ENCODE measurements at places on chromosomes 7 and 10. TPM values are rescaled to one million over a fixed set of nuclear protein-coding genes. Genes with fewer than 3 reads are reported as not detected.
A peak's percentile ranks its signal among the peaks of the same experiment; 100 is the strongest.

PDE6C gene
- not detected for total RNA-seq

GRID1 gene
- total RNA-seq = not detected

ELN gene
- not detected for total RNA-seq

HOXA9 gene
- 2.5 TPM for total RNA-seq

DNA sequence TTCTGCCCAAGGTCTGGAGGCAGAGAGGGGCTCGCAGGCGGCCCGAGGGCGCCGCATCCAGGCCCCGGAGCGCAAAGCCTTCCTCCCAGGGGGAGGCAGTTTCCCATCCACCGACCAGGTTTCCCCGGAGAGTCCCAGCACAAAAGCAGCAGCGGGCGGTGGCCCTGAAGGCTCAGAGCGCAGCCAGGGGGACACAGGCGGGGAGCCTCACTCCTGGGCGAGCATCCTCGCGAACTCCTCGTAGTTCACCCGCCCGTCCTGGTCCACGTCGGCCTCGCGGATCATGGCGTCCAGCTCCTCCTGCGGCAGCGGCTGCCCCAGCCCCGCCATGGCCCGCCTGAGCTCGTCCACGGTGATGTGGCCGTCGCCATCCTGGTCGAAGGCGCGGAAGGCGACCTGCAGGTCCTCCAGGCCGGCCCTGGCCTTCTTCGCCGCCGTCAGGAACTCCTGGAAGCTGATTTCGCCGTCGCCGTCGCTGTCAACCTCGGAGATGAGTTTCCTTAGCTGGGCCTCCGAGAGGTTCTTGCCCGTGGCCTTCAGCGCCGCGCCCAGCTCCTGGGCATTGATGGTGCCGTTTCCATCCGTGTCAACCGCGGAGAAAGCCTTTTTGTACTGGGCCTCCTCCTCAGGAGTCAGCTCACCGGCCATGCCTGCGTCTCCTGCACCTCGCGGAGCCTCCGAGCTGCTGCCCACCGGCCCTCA lies 428 bp downstream of the CALML5 start:
- H3K4me3 ChIP-seq = no peak overlapping the region
- peaks cover 82% of the 10 kb centered on the region for H3K4me1 ChIP-seq
- DNase-seq = no peak
- no peak overlapping the region for H3K27ac ChIP-seq
- H3K27me3 ChIP-seq = no peaks in the 10 kb centered on the region

GRCh38 chr7:40709062-40709964 lies 574.5 kb downstream of the SUGCT start:
- no peak overlapping the region for H3K27ac ChIP-seq
- H3K27me3 ChIP-seq = no peaks in the 10 kb centered on the region
- H3K36me3 ChIP-seq = no peaks in the 10 kb centered on the region
- no peaks in the 10 kb centered on the region for H3K4me1 ChIP-seq
- no peak for DNase-seq

DNA sequence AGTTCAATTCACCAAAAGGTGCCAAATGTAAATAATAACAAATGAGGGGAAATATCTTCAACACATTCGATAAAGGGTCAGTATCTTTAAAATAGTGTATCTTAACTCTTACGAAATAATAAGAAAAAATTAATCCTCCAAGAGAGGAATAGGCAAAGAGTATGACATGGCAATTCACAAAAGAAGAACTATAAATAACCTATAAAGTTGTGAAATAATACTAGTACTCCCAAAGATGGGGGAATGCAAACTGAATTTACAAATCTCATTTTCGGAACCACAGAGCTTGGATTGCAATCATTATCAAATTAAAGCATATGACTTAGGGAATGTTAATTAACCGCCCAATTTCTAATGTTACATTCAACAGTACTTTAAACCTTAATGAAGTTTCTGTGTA lies 78.2 kb upstream of the TARP start:
- no peak overlapping the region for H3K27ac ChIP-seq
- no peak overlapping the region for H3K4me3 ChIP-seq
- no peaks in the 10 kb centered on the region for H3K27me3 ChIP-seq
- DNase-seq = no peak

C10orf62 gene
- total RNA-seq = 0.45 TPM

DNA sequence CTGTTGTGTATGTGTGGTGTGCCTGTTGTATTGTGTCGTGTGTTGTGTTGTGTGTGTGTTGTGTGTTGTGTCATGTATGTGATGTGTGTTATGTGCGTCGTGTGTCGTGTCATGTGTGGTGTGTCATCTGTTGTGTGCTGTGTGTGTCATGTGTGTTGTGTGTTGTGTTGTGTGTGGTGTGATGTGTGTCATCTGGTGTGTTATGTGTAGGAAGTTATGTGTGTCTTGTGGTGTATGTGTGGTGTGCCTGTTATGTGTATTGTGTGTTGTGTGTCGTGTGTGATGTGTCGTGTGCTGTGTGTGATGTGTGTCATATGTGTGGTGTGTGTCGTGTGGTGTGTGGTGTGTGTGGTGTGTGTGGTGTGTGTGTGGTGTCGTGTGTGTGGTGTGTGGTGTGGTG lies 145.2 kb downstream of the DNAJB6 start:
- no peak overlapping the region for H3K4me3 ChIP-seq
- H3K4me1 ChIP-seq = 0 out of 2 replicates have a peak, but pooled peaks cover 4% of the 10 kb centered on the region
- H3K27ac ChIP-seq = no peak overlapping the region
- no peak for DNase-seq
- H3K27me3 ChIP-seq = peaks cover 64% of the 10 kb centered on the region

DNA sequence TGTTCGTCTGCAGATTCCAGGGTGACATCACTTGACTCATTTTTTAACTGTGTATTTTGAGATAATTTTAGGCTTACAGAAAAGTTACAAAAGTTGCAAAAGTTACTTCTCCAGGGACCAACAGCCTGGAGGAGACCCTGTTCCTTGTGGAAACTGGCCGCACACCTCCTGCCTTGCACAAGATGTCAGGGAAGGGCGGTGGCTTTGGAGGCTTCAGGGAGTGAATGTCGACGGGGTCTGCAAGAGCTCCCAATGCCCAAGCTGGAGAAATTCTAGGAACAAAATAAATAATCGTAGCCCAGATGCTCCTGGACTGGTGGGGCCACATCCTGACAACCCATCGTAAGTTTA lies 62.2 kb upstream of the FAM20C start:
- no peak for DNase-seq
- H3K27ac ChIP-seq = no peak overlapping the region
- H3K4me1 ChIP-seq = no peaks in the 10 kb centered on the region
- H3K36me3 ChIP-seq = no peaks in the 10 kb centered on the region

DNA sequence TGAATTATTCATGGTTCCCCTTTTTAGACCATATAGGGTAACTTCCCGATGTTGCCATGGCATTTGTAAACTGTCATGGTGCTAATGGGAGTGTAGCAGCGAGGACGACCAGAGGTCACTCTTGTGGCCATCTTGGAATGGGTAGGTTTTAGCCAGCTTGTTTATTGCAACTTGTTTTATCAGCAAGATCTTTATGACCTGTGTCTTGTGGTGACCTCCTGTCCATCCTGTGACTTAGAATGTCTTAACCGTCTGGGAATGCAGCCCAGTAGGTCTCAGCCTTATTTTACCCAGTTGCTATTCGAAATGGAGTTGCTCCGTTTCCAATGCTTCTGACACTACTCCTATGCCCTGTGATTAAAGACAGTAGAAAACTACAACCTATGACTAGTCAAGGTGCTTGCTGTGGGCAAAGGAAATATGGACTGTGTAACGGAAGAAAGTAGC lies 18.8 kb upstream of the PAXIP1 start:
- no peak overlapping the region for H3K4me3 ChIP-seq
- H3K27me3 ChIP-seq = peaks cover 71% of the 10 kb centered on the region
- no peaks in the 10 kb centered on the region for H3K36me3 ChIP-seq
- H3K27ac ChIP-seq = no peak overlapping the region

GRCh38 chr10:45550903-45551786 lies 121.4 kb downstream of the ZFAND4 start:
- H3K36me3 ChIP-seq = no peaks in the 10 kb centered on the region
- no peaks in the 10 kb centered on the region for H3K27me3 ChIP-seq
- H3K27ac ChIP-seq = 0 out of 2 replicates have a peak overlapping the region, but pooled peaks have one; percentile 17
- H3K4me3 ChIP-seq = no peak overlapping the region

NT5C2 gene
- 47.1 TPM for total RNA-seq

LRRTM3 gene
- not detected for total RNA-seq

DNA sequence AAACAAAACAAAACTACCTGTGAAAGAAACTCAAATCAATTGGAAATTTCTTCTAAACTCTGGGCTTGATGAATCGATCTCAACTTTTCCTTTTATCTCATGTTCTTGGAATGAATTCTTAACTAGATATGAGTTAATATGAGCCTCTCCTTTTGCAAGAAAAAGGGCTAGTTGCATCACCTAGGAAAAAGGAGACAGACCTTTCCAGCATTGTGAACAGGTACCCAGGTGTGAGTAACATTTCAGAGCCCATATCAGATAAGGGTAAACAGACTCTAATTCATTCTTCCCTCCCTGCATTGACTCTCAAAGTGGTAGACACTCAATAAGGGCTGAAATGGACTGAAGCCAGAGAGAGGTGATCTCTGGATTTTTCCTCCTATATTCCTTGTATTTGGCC lies 103.8 kb upstream of the AGR3 start:
- peak; percentile 80 for DNase-seq
- H3K4me3 ChIP-seq = no peak overlapping the region
- H3K27me3 ChIP-seq = no peaks in the 10 kb centered on the region
- peak overlapping the region; percentile 64 for H3K27ac ChIP-seq
- H3K4me1 ChIP-seq = peaks cover 59% of the 10 kb centered on the region

DNA sequence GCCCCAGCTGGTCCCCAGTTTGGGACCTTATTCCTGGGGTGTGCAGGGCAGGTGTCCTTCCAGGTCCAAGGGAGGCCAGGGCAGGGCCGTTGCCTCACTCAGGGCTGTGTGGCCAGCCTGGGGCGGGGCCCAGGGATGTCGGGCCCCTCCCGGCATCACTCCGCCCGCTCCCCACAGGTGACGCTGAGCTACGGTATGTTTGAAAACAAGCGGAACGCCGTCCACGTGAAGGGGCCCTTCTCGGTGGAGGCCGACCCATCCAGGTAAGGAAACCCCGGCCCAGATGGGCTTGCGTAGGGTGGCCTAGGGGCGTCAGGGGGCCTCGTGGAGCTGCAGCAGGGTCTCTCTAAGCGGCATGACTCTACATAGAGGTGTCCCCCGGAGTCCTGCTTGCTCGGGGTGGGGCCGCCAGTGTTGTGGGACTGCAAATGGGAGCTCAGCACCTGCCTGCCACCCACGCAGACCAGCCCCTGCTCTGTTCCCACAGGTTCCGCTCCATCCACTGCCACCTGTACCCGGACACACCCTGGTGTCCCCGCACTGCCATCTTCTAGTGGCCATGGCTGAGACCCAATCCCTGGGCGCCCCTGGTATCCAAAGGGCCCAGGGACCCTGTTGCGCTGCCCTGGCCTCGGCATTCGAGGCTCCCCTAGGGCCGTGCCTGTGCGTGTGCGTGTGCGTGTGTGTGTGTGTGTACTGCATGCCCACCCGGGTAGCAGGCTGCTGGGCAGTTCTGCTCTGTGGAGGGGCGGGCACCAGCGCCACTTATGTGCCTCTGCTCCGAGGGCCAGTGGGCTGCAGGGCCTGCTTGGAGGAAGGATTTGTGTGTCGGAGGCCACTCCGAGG lies 7.3 kb downstream of the LFNG start:
- peaks cover 92% of the 10 kb centered on the region for H3K4me1 ChIP-seq
- H3K27ac ChIP-seq = no peak overlapping the region
- H3K4me3 ChIP-seq = no peak overlapping the region
- no peaks in the 10 kb centered on the region for H3K36me3 ChIP-seq

ENTPD1 gene
- total RNA-seq = not detected

FAM25A gene
- total RNA-seq = 11.4 TPM

GRCh38 chr7:2232766-2233520 lies at the start of gene MAD1L1:
TSS of gene MAD1L1 (minus strand) at chr7:2232945. CDS start at chr7:2230133, 2,812 bp downstream.
- no peak within 1 kb of the TSS for H3K27ac ChIP-seq
- DNase-seq = peak; percentile 79

- no peaks in the 10 kb centered on the region for H3K27me3 ChIP-seq
- no peak overlapping the region for H3K4me3 ChIP-seq
- peaks cover 11% of the 10 kb centered on the region for H3K4me1 ChIP-seq
- no peak overlapping the region for H3K27ac ChIP-seq
- no peak for DNase-seq
- no peaks in the 10 kb centered on the region for H3K36me3 ChIP-seq
Measured at GRCh38 chr10:113056030-113056429, 106.0 kb downstream of the TCF7L2 start.

DNA sequence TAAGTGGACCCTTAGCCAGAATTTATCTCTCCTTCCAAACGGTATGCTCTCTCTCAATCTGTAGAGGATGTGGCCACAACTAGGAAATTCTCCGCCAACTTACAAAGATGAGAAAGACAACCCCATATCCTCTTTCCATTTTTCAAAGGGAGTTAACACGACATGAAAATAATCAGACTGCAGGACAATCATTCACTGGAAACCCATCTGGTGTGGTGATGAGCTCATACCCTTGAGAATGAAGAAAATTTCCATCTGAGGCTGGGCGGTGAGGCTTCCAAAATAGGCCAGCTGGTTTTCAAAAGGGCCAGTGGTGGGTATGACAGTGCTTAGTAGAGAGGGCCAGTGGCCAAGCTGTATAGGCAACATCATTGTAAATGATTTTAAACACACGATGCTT lies 369.6 kb downstream of the FRMD4A start:
- H3K4me1 ChIP-seq = no peaks in the 10 kb centered on the region
- no peaks in the 10 kb centered on the region for H3K27me3 ChIP-seq
- DNase-seq = no peak
- H3K27ac ChIP-seq = no peak overlapping the region
- no peak overlapping the region for H3K4me3 ChIP-seq
- H3K36me3 ChIP-seq = no peaks in the 10 kb centered on the region

DNA sequence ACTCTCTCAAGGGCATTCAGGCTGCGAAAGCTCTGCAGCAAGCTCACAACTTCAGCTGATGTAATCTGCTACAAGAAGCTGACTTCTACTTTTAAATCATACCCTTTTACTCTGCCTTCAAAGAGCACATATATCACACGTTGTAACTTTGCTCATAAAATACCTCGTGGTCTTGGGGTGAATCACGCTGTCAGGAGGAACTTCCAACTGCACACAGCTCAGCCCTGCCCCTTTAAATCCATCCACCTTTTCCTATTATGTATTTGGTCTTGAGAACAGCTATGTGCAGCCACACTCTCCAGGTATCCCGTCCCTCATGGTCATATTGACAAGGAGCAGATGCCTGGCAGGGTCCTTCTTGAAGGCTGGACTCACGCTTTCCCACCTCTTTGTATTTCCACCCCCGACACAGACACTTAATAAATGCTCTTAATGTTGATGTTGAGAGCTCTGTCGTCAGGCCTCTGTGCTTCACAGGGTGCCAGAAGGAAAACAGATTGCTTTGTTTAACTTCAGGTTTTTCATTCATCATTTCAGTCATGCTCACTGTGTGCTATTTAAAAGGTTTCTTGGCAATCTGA lies 47.6 kb downstream of the ICA1 start:
- no peak overlapping the region for H3K4me3 ChIP-seq
- H3K27ac ChIP-seq = no peak overlapping the region
- H3K36me3 ChIP-seq = peaks cover 8% of the 10 kb centered on the region
- H3K4me1 ChIP-seq = peaks cover 26% of the 10 kb centered on the region

GRCh38 chr10:103124420-103125096 lies 68.5 kb downstream of the NT5C2 start:
- peaks cover 4% of the 10 kb centered on the region for H3K36me3 ChIP-seq
- no peaks in the 10 kb centered on the region for H3K4me1 ChIP-seq
- H3K27ac ChIP-seq = 0 out of 2 replicates have a peak overlapping the region, but pooled peaks have one; percentile 6

- no peaks in the 10 kb centered on the region for H3K4me1 ChIP-seq
- no peaks in the 10 kb centered on the region for H3K36me3 ChIP-seq
- peaks cover 35% of the 10 kb centered on the region for H3K27me3 ChIP-seq
Measured at GRCh38 chr10:7082967-7083366, 327.9 kb downstream of the SFMBT2 start.
